ENCODE measurements at places on chromosomes 5 and 9. TPM values are rescaled to one million over a fixed set of nuclear protein-coding genes. Genes with fewer than 3 reads are reported as not detected.

GRCh38 chr5:145551714-145552113 is 283.4 kb downstream of the PRELID2 start:
- DNase-seq, result no peak

GRCh38 chr5:122141751-122142150 is 12.4 kb downstream of the ZNF474 start:
- DNase-seq, result no peak

GRCh38 chr5:10596310-10596703 is 32.4 kb downstream of the ANKRD33B start:
- no peak for DNase-seq

Gene SPATA31E1
- total RNA-seq, result not detected

DNA sequence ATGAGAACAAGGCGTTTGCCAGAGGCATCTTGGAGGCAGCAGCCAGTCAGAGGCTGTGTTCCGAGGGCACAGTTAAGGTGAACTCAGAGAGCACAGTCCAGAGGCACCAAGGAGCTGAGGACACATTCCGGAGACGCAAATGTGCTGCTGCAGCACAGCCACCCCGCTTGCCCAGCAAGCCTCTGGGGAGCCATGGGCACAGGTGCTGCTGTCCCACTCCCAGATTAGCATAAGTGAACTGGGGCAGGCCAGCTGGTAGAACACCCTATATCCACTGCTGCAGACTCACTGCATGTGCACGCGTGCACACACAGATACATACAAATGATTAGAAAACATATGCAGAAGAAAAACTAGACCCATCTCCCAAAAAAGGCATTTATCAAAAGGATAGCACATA is 164.5 kb downstream of the EBF1 start:
- no peak for DNase-seq

DNA sequence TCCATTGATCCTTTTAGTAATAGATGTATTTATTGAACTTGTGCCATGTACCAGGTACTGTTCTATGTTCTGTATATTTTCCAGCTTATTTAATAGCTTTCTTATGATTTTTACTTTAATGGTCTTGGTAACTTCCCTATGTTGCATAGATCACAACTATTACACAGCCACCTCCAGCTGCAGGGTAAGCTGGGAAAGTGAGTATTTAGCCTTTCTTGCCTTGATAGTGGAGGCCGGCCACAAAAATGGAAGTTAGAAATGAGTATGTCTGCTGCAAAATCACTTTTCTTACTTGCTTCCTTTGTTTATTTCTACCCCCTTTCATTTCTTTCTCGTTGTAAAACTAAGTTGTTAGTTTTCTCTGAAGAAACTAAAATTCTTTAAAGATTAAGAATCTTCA is 43.1 kb upstream of the ANKDD1B start:
- no peak for DNase-seq

- DNase-seq, result no peak
Measured at GRCh38 chr5:139705191-139705590, 57.0 kb downstream of the CXXC5 start.

Gene SKP2
- total RNA-seq, result 16.5 TPM

Gene KIF2A
- 65.4 TPM for total RNA-seq

Gene IFNB1
- total RNA-seq, result not detected

Gene GZMA
- total RNA-seq, result not detected

GRCh38 chr9:121645003-121645402 is 6.4 kb upstream of the DAB2IP start:
- DNase-seq, result no peak

GRCh38 chr5:132064738-132065331 is 4.4 kb downstream of the IL3 start:
- DNase-seq, result peak; percentile 48

Gene NUTM2G
- not detected for total RNA-seq

DNA sequence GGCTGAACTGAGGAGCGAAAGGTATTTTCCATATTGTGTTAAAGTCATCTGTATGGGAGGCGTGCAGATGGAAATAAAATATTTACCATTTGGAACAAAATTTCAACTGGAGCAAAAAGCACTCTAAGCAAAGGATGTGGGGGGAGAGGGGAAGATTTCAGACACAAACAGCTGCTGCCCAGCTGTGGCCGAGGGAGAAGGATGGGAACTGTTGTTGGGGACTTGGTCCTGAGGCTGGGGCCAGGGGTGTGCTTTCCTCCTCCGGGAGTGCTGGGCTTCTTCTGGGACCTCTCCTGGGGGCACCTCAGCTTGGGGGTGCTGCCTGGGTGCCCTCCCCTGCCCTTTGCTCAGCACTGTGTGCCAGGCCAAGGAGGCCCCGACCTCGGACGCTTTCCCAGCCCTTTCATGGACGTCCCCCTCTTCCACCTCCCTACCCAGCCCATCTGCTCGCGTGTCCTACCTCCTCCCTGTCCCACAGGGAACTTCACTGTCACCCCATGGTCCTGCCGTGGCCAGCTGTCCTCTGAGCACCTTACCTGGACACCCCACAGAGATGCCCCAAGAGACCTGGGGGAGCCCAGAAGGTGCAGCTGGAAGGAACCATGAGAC is 101.9 kb upstream of the COL5A1 start:
- no peak for DNase-seq

DNA sequence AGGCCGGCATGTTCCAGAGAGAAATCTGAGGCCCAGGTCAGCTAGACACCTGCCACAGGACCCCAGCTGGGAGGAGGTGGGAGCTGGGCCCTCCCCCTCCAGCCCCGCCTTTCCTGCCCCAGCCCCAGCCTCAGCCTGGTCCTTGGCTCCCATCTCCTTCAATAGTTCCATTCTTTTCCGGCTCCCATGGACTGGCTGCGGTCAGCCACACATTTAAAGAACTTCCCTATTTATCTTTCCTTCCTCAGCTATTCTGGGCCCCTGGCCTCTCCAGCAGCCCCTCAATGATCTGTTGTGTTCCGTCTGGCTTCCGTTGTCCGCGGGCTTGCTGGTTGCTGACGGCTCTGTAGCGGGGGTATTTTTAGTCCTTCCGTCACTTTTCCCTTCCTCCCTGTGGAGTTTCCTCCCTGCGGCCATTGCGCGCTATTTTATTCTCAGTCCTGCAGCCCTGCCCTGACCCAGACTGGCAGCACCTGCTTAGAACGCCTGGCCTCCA is 73.8 kb downstream of the AMBP start:
- peak; percentile 18 for DNase-seq

- no peak for DNase-seq
Measured at GRCh38 chr9:85283421-85283820, 458.3 kb downstream of the AGTPBP1 start.

DNA sequence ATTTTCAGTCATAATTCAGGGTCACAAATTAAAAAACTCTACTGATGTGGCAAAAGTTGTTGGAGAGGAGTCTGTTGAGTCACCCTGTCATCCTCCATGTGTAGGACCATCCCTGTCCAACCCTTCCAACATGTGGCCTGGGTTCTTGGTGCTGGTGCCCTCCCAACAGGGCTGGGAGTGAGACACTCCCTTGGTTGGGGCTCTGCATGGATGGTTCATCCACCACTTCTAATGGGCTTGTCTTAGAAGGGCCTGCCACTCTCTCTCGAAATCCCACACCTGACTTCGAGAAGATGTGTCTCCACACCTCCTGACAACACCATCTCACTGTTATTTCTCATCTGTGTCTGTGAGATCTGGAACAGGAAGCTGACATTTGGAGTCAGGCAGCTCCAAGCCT is 312.2 kb upstream of the IRX4 start:
- no peak for DNase-seq

GRCh38 chr5:37751227-37751626 is 88.6 kb downstream of the GDNF start:
- DNase-seq, result no peak

Gene IRX1
- 0.06 TPM for total RNA-seq

GRCh38 chr5:76460104-76460503 is 57.0 kb downstream of the IQGAP2 start:
- no peak for DNase-seq

Gene BRINP1
- total RNA-seq, result not detected

DNA sequence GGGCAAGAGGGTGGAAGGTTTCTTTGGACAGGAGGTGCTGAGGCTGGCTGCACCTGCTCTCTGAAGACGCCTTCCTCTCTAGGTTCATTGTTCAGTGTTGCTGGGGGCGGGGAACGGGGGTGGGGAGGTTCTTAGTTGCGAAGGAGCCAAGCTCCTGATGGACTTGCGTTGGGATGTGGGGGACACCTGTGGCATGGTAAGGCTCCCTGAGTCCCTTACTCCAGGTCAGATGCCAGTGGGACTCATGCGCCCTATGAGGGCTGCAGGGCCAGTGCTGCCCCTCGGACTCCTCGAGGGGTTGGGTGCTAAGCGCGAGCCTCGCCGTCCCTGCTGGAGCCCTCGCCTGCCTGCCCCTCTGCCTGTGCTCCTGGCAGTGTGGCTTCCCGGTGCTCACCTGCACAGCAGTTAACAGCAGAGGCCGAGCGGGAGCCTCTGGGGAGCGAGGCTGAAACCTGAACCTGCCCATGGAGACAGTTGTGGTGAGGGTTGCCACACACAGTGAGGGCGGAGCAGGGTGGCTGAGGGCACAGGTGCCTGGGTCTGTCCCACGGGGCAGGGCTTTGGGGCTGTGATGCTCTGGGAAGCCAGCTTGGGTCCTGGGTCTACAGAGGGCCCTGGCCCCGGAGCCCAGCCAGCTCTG is 5.5 kb downstream of the RNU6ATAC start:
- no peak for DNase-seq

DNA sequence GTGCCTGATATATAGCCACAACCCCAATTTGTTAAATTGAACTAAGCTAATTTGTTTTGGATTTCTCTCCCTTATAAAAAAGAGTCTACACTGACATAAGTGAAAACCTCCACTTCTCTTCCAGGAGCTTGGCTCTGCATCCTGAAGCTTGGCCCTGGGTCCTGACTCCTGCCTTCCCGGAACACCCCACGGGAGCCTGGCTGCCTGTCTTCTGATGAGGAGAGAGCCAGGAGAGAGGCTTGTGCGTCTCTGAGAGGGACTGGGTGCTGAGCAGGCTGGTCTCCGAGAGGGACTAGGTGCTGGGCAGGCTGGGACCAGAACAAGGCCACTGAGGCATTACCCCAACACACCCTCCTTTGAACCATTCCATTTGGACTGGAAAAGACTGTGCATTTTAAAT is 6.5 kb upstream of the PTGES start:
- DNase-seq, result no peak

DNA sequence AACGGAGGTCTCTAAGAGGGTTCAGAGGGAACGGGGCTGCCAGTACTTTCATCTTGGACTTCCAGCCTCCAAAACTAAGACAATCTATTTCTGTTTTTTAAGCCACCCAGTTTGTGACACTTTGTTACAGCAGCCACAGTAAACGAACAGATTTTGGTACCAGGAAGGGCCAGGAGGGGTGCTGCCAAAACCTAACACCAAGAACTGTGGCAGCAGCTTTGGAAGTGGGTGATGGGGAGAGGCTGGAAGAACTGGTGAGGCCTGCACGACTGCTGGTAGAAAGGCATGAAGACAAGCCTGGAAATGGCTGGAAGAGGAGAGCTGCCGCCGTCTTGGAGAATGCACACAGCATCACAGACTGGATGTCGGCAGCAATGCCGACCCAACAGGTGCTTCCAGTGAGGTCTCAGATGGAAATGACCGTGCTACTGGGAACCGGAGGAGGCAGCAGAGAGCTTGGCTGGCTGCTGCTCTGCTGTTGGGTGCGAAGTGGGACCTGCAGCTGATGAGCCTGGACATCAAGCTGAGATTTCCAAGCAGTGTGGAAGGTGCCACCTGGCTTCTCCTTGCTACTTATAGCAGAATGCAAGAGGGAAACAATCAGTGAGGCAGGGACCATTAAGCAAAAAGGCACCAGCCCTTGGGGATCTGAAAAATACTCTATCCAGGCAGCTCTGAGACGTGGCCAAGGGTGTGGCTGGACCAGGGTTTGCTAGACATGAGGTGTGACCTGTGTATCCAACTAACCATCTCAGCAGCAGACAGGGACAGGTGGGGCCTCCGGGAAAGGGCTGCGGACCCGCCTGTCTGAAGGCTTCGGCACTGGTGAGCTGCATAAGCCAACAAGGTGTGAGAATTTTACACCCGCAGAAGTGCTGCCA is 4.7 kb upstream of the TMEM210 start:
- no peak for DNase-seq

DNA sequence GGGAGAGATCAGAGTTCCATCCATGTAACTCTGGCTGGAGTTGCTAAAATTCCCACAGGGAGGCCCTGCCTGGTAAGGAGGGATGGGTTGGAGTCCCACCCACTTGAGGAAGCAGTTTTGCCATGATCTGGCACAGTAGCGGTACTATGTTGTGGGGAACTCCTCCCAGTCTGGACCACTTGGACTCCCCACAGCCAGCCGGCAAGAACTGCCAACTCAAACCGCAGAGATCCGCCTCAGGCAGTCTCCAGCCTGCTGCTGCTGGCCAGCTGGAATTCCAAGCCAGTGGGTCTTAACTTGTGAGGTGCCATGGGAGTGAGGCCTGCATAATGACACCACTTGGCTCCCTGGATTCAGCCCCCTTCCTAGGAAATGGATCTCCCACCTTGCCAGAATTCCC is 151.9 kb downstream of the NDUFS4 start:
- no peak for DNase-seq

GRCh38 chr9:133347515-133347984 is 381 bp downstream of the MED22 start:
- DNase-seq, result no peak

DNA sequence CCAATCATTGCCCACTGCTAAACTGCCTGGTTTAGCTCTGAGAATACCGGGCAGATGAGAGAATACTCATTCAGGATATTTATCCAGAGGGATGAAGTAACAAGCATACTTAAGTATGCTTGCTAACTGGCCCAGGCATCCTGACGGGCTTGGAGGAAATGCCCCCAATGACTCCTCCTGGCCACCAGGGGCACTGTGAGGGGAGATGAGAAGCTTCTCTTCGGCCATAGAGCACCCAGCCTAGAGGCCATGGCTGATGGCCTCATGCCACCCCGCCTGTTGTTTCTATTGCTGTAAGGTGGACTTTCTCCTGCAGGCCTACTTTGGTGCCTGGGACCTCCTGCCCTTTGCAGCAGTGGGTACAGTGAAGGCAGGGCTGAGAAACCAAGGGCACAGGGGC is 134.5 kb upstream of the FSTL4 start:
- no peak for DNase-seq

Gene FBXL17
- total RNA-seq, result 11.7 TPM

DNA sequence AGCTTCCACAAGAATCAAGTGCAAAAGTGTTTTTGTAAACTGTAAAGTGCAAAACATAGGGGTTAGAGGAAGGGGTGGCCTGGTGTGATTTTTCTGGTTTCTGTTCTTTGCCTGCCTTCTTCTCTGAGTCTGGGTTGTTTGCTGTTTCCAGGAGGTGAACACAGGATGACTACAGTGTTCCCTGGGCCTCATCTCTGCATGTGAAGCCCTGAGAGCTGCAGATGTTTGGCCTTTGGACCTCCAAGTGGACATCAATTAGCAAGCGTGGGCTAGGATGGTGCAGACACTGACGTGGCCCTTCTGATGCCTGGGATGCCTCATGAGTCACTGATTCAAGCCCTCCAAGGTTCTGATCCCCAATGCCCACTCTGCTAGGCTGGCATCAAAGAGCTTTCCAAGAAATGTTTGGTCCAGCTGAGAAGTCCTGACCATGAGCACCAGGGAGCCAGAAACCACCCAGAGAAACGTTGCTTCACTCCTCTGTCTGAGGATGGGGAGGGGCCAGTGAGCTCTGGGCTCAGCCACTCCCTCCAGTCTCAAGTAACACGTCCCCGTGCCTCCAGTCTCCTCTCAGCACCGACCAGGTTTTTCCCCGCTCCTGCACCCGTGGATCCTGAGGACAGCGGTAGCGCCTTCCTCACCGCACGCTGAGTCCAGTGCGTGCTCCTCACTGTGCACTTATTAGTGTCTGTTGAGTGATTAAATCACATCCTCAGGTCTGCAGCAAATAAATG is 7.6 kb downstream of the IL9 start:
- DNase-seq, result no peak

Gene BARHL1
- not detected for total RNA-seq

- DNase-seq, result no peak
Measured at GRCh38 chr5:170498811-170499351, 4.9 kb upstream of the KCNIP1 start.

Gene ZNF608
- total RNA-seq, result 30.9 TPM

Measured in glomerular endothelial cell (primary cell).